ENCODE measurements at places on chromosomes 12 and 14.

DNA sequence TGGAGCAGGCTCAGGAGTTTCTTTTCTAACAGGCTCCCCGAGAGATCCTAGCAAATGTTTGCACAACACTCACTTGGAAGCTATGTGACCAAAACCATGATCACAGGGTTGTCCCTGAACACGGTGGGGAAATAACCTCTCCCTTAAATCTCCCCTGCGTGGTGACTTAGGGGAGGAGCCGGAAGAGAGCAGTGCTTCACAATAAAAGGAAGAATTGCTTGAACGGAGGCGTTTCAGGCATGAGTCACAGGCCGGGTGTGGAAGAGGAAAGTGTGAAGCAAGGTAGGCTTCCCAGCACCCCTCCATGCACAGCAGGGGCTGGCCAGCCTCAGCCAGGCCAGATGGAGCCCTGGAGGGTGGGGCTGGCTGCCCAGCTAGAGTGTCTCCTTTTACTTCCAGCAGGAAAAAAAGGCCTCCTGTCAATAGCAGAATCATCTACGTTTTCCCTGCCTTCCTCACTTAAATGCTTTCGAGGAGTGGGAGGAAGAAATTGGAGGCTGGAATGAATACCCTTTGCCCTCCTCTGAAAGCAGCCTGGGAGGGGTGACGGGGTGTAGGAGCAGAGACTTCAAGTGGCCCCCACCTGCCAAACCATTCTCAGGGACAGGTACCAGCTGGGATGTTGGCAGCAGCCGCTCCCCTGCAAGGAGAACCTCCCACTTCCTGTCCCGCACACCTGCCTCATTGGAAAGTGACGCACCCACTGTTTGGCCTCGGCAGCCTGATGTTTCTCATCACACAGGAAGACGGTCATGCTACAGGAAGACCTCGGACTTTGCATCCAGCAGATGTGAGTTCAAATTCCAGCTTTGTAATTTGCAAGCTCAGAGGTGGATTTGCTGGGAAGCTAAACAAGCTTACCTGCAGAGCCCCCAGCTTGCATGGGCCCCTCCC, 30.1 kb upstream of the PPP2R5C start:
- DNase-seq = peak; percentile 44

DNA sequence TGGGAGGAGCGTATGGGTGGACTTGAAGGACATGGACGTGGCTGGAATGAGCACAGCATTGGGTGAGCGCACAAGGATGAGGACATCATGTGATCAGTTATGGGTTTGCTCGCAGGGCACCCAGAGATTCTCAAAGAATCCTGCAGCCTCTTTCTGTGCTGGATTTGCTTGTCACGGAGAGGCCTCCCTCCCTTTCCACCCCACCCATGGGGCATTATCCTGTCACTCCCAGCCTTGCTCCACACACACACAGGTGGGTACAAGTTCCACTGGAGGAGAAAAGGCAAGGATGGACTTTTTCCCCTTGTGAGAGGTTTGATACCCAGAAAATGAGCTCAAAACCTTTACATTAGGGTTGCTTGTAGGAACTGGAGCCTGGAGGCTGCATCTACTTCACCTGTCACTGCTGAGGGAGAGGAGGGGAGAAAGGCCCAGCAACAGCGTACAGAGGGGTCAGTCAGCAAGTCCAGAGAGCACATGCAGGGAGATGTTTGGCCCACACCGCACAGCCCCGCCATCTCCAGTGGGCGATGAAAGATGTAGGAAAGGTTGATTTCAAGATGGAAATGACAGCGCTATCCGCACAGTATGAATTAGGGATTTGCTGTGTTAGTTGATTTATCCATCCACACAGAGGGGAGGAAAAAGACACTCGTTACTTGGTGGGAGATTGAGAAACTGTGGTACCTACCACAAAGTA, 112.7 kb downstream of the GCH1 start:
- no peak for DNase-seq

GRCh38 chr12:49366096-49366651, 1.1 kb upstream of the SPATS2 start:
- no peak for DNase-seq

DNA sequence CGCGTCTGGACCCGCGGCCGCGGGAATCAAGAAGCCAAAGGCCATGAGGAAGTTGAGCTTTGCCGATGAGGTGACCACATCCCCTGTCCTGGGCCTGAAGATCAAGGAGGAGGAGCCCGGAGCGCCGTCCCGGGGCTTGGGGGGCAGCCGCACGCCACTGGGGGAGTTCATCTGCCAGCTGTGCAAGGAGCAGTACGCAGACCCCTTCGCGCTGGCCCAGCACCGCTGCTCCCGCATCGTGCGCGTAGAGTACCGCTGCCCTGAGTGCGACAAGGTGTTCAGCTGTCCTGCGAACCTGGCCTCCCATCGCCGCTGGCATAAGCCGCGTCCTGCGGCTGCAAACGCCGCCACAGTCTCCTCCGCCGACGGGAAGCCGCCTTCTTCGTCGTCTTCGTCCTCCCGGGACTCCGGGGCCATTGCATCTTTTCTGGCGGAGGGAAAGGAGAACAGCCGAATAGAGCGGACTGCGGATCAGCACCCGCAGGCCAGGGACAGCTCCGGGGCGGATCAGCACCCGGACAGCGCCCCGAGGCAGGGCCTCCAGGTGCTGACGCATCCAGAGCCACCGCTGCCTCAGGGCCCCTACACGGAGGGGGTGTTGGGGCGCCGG, 1.0 kb downstream of the INSM2 start:
- DNase-seq = peak; percentile 39

- no peak for DNase-seq
Measured at GRCh38 chr12:88658009-88658408, 77.7 kb upstream of the KITLG start.

- DNase-seq = no peak
Measured at GRCh38 chr14:105878554-105878953, 352.2 kb downstream of the TMEM121 start.

GRCh38 chr14:67630938-67631337, 11.2 kb downstream of the ARG2 start:
- no peak for DNase-seq

GRCh38 chr12:53287741-53288216, 7.6 kb upstream of the PFDN5 start:
- peak; percentile 65 for DNase-seq

GRCh38 chr14:86640288-86640687, 1110.3 kb downstream of the FLRT2 start:
- DNase-seq = peak; percentile 4

DNA sequence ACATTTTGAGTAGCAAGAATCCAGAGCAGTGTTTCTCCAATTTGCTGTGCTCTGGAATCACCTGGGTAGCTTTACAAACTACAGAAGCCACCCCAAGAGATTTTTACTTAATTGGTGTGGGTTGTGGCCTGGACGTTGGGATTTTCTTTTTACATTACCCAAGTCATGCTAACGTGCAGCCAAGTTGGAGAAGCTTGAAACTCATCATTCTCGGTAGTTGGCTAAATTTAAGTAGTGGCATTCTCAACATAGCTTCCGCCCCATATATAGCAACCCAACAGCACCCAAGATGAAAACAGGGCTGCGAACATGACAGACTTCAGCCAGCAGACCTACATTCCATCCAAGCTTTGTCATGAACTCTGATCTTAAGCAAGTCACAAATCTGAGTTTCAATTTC, 25.0 kb downstream of the DAD1 start:
- no peak for DNase-seq

DNA sequence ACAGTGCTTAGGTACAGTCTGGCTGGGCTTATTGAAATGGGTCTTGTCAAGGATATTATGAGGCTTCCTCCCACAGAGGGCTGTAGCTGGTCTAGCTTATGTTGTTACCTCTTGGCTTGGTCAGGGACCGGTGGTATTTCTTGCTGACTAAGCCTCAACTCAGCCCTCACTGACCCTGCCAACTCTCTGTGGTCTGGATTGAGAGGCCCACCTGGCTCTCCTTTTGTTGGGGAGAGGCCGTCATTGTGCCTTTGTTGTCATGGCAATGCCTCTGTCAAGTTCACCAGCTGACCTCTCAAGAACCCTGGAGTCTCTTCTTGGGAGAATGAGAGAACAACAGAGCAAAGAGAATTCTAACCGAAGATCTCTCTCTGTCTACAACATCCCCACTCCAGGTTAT, 245.6 kb upstream of the NPAS3 start:
- no peak for DNase-seq

- no peak for DNase-seq
Measured at GRCh38 chr14:66045572-66046021, 440.6 kb upstream of the CCDC196 start.

DNA sequence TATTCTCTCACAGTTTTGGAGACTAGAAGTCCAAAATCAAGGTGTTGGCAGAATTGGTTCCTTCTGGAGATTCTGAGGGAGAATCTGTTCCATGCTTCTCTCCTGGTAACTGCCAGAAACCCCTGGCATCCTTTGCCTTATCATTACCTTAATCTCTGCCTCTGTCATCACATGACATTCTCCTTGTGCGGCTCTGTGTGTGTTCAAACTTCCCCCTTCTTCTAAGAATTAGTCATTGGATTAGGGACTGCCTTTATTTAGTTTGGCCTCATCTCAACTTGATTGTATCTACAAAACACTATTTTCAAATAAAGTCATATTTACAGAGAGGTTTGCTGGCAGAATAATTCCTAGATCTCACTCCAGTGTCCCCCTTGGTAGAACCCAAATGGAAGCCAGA, 68.9 kb downstream of the ZNF641 start:
- peak; percentile 19 for DNase-seq

- DNase-seq = peak; percentile 26
Measured at GRCh38 chr12:8947737-8948136, 1.7 kb downstream of the M6PR start.

- DNase-seq = no peak
Measured at GRCh38 chr14:33643426-33644181, 307.3 kb downstream of the EGLN3 start.

GRCh38 chr14:22878271-22879246, 4.5 kb upstream of the REM2 start:
- no peak for DNase-seq

- peak; percentile 9 for DNase-seq
Measured at GRCh38 chr14:36167431-36167830, 9.1 kb downstream of the PTCSC3 start.

DNA sequence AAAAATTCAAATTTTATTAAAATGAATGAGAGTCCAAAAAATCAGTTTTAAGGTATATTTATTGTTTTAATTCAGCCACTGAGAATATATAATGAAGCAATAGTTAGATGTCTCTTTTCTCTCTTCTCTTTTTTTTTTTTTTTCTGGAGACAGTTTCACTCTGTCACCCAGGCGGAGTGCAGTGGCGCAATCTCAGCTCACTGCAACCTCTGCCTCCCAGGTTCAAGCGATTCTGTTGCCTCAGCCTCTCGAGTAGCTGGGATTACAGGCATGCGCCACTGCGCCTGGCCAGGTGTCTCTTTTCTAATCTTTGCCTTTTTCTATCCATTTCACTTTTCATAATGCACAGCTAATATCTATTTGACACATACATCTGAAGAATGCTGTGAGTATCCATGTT, 307.1 kb upstream of the RGS6 start:
- no peak for DNase-seq

- no peak for DNase-seq
Measured at GRCh38 chr12:62689042-62689839, 222.6 kb downstream of the MON2 start.

DNA sequence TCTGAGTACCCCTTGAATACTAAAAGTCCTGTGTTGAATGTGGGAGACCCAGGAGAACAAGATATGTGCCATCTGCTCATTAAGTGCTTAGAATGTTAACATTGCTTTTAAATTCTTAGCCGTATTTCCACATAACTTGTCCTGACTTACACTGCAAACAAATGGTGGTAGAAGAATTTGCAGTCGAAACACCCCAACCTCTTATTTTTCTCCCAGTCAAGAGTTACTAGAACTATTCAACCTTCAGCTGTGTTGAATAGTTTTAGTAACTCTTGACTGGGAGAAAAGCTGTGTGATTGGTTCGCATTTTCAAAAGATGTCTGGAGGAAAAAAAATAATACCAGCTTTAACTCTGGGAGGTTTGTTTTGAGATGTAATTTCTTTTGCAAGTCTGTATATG, 7.6 kb upstream of the SPX start:
- DNase-seq = no peak

DNA sequence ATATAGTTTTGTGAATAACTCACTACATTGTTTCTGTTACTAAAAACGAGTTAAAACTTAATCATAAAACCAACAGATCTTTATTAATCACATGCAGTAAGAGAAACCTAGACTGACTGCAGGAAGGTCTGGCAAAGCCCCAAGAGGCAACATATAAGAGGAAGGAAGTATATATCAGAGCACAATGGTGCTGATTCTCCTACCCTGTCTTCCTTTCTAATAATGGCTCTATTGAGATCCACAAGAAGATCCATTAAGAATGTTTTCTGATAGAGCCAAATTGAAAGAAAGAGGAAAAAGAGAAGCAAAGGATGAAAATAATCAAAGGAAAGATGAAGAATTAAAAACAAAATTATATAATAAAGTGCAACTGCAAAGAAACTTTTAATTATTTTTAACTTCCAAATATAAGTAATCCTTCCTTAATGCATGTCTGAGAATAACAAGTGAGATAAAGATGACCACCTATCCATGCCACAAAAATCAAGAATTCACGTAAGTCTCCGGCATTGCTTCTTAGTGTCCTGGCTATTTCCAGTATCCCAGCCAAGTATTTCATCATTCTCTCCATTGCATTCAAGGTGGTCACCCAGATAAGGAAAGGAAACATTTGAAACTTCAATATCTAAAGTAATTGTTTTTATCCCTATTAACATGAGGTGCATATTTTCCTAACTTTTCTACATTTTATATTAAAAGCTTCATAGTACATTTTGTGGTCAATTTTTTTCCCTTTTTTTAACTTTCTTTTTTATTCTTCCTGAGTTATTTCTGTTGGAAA, 62.2 kb downstream of the SOX5 start:
- peak; percentile 90 for DNase-seq

DNA sequence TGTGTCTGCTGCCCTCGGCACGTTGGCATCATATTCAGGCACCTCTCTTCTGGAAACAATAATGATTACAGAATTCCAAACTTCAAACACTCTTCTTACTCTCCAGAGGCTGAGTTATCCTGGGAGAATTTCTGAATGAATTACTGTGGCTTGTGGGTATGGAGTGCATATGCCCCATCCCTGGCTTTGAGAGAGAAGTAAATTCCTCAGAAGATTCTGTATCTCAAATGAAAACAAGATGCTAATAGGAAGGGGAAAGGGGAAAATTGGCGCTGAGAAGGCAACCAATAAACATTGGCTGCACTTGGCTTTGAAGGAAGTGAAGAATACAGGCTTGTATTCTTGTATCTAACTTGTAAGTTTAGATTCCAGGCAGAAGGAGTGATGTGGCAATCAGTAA, 132.0 kb upstream of the NOVA1 start:
- no peak for DNase-seq

DNA sequence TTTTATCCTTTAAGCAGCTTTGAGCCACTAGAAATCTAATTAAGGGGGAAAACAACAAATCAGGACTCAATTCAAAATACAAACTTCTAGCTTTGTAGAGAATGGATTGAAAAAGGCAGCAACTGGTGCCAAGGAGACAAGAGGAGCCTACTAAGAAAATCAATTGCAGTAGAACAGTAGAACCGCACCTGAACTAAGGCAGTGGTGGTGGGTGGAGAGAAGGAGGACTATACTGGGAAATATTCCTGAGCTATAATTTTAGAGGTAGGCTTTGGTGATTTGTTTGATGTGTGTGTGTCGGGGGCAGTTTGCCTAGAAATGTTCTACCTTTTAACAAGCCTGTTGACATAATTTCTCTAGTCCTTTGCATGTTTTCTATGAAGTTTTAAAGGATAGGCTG, 270.9 kb upstream of the SYT10 start:
- no peak for DNase-seq

GRCh38 chr12:61531195-61531594, 729.0 kb upstream of the USP15 start:
- DNase-seq = no peak

GRCh38 chr14:51603495-51603894, 48.2 kb upstream of the FRMD6 start:
- DNase-seq = no peak
